Panc1 (cell line): ENCODE measurements at places on chromosomes 7 and 10. TPM values are rescaled to one million over a fixed set of nuclear protein-coding genes. Genes with fewer than 3 reads are reported as not detected.

- DNase-seq = no peak
Observed at GRCh38 chr10:33808475-33808874, 474.0 kb upstream of the NRP1 start.

ADRB1 gene
- total RNA-seq = 12.9 TPM

DNA sequence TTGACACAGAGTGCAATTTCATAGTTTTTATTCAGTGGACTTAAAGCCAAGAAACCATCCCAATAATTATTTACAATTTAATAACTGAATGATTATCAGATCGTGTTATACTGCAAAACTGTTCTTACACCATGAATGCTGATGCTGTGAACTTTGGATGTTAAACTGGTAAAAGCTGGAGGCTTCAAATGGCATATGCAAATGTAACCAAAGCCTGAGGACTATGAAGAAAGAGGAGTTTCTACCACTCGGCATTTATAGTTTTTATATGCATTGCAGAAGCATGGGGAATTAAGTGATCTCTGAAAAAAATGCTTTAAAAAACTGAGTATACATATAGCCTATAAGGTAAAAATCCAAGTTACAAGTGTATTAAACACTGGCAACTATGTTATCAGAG, 42.4 kb downstream of the RNF32 start:
- DNase-seq = no peak

AQP1 gene
- total RNA-seq = 0.57 TPM

SEMA3D gene
- 11.5 TPM for total RNA-seq

NUDT13 gene
- total RNA-seq = 6.1 TPM

- DNase-seq = no peak
Observed at GRCh38 chr10:107011105-107011504, 153.4 kb downstream of the SORCS1 start.

GRCh38 chr7:37409461-37409860, 39.2 kb downstream of the ELMO1 start:
- no peak for DNase-seq

SLC26A3 gene
- total RNA-seq = 0.36 TPM

- no peak for DNase-seq
Observed at GRCh38 chr10:113061054-113061430, 111.0 kb downstream of the TCF7L2 start.

DNA sequence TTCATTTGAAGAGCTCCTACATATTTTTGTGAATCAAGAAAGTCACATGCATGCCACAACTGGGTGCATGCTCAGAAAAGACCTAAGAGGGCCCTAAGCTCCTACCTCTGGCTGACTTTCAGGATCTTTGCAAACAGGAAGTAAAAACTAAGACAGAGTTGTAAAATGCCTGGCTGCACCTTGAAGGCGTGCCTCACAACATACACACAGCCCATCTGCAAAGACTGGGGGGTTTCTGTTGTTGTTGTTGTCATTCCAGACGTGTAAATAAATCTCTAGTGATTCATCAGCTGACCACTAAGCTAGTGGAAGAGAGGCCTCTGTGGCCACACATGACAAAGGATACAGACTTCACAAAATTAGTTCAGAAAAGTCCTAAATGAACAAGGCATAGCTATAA, 31.8 kb downstream of the SMURF1 start:
- DNase-seq = no peak
